Psoas muscle (tissue), 8 donors: ENCODE measurements at places on chromosomes 1 and 21.

DNA sequence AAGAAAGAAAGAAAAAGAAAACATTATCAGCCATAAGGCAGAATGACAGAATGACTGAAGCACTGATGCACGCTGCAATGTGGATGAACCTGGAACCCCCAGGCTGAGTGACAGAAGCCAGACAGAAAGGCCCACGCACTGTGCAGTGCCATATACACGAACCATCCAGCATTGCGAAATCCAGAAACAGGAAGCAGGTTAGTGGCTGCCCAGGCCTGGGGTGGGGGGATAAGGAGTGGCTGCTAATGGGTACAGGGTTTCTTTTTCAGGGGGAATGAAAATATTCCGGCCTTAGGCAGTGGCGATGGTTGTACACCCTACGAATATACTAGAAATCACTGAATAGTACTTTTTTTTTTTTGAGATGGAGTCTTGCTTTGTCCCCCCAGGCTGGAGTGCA is 57.0 kb downstream of the CHD5 start:
- no peak for DNase-seq

GRCh38 chr1:97505816-97506215 is 415.0 kb downstream of the DPYD start:
- no peak for DNase-seq

- DNase-seq, result no peak
These were observed 150.3 kb downstream of the IFI44 start for GRCh38 chr1:78799926-78800325.

DNA sequence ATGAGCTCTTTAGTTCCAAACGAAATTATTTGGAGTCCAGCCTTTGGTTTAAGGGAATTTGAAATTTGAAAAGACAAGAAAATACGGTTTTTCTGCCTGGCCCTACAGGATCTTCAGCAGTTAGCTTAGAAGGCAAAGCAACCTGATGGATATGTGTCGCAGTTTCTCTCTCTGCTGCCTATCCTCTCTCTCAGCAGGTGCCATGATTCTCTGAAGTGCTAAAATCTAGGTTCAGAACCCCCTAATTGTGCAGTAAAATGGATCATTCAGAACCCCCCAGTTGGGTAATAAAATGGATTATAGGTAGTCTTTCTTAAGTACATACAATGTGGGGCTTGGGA is 446 bp upstream of the DEPDC1 start:
- DNase-seq, result no peak

- no peak for DNase-seq
These were observed 7.8 kb upstream of the ADAM15 start for GRCh38 chr1:155043301-155043702.

GRCh38 chr1:221630236-221630635 is 111.7 kb downstream of the DUSP10 start:
- no peak for DNase-seq

- DNase-seq, result no peak
These were observed 660 bp downstream of the PGBD5 start for GRCh38 chr1:230425252-230426091.

DNA sequence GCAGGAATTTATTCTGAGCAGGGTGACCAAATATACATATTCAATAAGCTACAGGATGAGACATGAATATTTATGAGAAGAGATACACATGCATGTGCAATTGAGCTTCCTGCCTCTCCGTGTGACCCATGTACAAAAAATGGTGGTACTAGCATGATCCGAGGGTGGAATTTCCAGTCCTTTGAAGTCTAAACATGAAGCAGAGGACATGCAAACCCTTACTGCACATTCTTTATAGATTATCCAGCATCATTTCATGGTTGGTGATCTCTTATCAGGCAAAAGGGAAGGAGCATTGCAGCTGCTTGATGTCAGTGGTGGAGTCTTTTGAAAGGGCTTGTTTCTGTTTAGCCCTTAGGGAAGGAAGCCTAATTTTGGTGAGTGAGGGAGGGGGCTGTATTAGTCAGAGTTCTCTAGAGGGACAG is 448.6 kb downstream of the SETD4 start:
- no peak for DNase-seq
